ENCODE measurements at places on chromosomes 3 and 15. TPM values are rescaled to one million over a fixed set of nuclear protein-coding genes. Genes with fewer than 3 reads are reported as not detected.

The LRRC31 gene
- total RNA-seq: not detected

The DNAH12 gene
- total RNA-seq: not detected

The IL1RAP gene
- 13.7 TPM for total RNA-seq

The PSTPIP1 gene
- total RNA-seq: 94.2 TPM

The MST1 gene
- 13.1 TPM for total RNA-seq

The TMEM89 gene
- total RNA-seq: not detected

The DUOX2 gene
- total RNA-seq: not detected

The ARGFX gene
- not detected for total RNA-seq

GRCh38 chr15:74191798-74192197 lies 10.8 kb downstream of the STRA6 start:
- no peak for DNase-seq

GRCh38 chr3:189613122-189613521 lies 18.1 kb upstream of the TP63 start:
- no peak for DNase-seq

- DNase-seq: no peak
These were observed 2.5 kb downstream of the PDZRN3 start for GRCh38 chr3:73622091-73622805.

DNA sequence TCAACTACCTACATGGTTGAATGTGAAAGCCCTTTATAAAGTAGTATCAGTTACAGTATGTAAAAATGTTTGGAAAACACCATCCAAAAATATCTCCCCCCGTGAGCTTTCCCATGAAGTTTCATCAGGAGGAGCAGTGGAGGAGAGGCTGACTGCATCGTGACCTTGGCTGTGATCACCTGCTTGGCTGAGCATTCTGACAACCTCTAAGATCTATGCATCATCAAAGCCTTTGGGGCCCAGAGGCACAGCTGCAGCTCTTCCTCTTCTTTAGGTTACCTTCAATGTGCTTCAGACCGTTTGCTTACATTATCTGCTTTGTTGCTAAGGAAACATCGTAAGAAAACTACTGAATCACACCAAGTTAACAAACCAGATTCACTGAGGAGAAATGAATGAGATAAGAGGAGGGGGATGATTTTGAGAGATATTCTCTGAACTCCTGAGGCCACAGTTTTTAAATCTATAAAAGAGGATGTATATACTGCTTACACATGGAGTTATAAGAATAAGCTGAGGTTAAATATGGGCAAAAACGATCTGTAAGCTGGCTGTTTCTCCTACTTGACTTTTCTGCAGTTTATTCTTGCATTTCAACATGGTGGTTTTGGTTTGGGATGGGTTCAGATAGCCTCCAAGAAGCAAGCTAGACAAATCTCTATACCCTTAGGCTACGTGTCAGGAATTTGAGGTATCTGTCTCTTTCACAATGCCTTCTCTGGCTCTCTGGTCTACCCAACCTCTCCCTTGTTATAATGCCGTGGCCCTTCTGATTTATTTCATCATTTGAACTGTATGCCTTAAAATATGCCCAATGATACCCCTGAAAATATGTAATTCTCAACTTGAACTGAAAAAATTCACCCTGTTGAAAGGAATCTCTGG lies 4.0 kb downstream of the GCSAM start:
- peak; percentile 82 for DNase-seq

DNA sequence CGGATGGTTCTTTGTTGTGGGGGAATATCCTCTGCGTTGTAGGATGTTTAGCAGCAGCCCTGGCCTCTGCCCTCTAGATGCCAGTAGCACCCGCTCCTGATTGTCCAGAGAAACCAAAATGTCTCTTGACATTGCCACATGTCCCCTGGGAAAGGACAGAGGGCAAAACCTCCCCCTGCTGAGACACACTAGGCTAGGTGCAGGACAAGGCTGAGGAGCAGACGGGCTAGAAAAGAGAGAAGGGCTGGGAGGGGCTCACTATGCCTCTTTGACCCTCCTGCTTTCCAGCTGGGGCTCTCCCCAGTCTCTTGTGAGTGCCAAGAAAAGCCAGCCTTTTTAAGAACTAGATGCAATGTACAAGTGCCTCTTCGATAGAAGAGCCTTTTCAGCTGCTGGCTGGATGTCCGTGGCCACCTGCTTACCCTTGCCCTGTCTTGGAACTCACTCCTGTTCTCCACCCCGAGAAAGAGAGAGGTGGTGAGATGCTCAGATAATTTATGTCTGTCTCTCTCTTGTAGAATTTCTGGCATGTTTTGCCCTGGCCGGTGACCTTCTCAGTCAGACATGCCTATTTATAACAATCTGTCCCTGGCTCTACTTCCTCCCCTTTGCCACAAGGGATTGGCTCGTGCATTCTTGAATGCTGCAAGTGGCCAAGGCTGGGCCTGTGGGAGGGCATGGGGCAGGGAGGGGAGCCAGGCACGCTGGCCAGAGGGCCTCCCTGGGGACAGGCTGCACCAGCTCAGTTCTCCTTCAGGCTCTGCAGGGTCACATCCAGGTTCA lies 142.6 kb downstream of the RPLP1 start:
- no peak for DNase-seq

- DNase-seq: no peak
These were observed 53.4 kb downstream of the TPRA1 start for GRCh38 chr3:127536830-127537812.

DNA sequence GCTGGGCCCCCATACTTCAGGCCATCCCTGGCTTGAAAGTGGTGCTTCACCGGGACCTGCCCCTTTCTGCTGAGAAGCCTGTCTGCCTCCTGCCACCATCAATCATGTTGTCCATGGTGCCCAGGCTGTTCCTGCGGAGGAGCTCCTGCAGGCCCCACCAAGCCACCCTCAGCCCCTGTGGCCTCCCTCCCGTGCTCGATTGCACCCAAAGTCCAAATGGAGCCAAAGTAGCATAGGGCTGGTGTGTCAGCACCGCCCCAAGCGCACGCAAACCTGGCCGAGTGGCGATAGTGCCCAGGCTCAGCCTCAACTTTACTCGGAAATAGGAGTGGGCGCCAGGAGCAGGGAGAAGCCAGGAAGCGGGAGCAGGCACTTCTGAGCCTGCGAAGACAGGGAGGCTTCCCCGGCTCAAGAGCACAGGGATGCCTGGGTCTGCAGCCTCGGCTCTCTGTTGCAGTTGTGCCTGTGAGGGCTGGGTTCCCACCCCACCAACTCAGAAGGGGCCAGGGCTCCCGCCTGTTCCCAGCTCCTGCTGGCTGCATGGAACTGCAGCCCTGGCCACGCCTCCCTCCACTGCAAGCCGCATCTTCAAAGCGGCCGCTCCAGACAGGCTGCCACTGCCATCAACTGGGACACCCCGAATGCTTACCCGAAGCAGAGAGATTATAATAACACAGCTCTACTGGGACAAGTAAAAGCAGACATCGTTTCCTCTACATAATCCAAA lies 203.0 kb downstream of the ARRDC4 start:
- DNase-seq: no peak

DNA sequence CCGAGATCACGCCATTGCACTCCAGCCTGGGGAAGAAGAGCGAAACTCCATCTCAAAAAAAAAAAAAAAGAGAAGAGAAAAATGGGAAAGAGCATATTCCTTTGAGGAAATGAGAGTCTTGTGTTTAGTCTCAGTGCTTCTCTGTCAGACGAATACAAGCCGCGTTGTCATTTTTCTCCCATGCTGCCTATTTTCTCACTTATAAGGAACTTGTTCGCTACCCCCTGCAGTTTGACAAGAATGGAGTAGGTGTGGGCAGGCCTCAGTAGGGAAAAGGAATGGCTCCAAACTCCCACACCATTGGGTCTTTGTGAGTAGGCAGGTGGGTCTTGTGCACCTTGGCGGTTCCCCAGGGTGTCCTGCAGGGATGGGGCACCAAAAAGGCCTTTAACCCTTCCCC lies 6.5 kb downstream of the GPR160 start:
- no peak for DNase-seq

DNA sequence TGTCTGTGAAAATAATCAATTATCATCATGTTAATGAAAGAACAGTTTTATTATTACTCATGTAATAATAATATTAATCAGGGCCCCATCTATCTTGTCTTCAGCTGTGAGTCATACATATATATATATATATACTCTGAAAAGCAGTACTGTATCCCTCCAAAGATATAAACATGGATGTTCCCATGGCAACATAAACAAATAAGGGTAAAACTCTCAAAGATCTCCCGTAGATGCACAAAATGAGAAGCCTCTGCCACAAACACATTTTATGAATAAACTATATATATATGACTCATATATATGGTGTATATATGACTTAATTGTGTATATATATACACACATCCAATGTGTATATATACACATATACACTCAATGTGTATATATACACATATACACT lies 163.8 kb upstream of the ARHGEF26 start:
- DNase-seq: no peak

GRCh38 chr15:41806291-41807181 lies 21.4 kb upstream of the JMJD7 start:
- DNase-seq: peak; percentile 25

GRCh38 chr15:53658255-53658654 lies 101.2 kb downstream of the WDR72 start:
- DNase-seq: no peak

GRCh38 chr3:52289338-52289746 lies 1.7 kb downstream of the GLYCTK start:
- no peak for DNase-seq

GRCh38 chr15:25678500-25678855 lies 184.6 kb downstream of the ATP10A start:
- DNase-seq: no peak

DNA sequence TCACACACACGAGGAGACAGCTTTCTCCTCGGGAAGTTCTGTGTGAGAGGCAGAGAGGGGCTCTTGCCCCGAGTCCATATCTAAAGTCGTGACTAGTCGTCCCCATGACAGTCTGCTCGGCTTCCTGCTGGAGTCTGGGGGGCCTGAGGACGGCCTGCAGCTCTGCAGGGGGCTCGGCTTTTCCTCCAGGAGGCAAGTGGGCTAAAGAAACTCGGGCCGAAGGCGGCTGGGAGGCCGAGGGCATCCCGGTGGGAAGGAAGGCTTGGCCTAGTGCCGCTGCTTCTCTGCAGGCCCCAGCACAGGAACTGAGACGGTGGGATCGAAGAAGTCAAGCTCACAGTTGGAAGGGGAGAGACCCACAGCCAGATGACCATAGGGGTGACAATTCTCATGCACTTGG lies 25.4 kb upstream of the PIGZ start:
- no peak for DNase-seq

DNA sequence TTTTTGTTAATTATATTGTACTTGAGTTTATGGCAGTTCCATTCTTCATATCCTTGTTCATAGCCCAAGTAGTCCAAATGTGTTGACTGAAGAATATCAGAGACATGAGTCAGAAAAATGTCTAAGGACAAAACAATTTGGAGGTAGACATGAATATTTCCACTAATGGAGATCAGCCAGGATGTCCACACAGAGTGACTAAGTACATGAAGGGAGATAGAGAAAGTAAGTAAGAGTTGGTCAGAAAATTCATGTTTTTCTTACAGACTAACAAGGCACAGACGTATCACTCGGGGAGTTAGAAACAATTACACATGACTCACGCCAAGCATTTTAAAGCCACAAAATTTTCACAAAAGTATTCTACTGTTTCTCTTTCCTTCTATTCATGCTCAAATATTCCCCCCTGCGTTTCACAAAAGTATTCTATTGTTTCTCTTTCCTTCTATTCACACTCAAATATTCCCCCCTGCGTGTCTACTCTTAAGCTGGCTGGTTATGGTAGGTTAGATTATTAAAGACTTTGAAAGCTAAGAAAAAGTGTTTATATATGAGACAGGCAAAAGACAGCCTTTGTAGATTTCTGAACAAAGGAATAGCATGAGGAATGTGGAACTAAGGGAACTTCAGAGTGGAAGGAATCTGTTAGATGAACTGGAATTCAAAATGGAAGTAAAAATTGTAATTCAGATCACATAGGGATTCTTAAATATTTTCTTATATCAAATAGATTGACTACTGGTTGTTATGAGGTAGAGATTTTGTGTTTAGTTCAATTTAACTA lies 648.7 kb upstream of the CCDC54 start:
- no peak for DNase-seq

DNA sequence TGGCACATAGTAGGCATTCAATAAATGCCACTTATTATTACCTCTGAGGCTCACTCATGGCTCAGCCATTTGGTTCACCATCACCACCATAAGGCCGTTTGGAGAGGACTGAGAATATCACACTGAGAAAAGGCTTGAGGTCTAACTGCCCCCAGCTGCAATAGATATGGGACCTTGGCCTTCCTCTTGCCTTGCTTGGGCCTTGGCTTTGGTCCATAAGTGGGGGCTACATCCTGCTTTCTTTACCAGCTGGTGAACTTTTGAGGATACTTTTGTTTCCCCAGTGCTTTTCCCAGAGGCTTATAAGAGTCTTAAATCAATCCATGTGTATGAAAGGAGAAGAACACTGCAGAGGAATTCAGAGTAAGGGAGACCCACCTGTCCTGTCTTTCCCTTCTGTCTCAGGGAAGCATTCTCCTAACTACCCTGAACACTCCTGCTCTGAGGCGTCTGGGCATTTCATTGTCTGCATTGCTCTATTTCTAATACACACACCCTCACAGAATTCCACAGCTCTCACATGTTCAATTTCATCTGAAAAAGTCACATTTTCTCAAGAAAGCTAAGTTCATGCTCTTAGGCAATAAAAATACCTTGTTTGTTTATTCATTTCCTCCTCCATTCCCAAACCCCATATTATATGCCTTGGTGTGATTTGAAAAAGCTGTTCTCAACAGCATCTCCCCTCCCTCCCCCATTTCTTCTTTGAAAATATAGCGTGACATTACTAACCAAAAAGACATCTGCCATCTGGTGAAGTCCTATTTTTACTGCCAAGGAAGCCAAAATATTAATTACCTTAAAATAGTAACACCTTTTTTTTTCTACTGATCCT lies 22.5 kb upstream of the KCNMB2 start:
- DNase-seq: no peak

DNA sequence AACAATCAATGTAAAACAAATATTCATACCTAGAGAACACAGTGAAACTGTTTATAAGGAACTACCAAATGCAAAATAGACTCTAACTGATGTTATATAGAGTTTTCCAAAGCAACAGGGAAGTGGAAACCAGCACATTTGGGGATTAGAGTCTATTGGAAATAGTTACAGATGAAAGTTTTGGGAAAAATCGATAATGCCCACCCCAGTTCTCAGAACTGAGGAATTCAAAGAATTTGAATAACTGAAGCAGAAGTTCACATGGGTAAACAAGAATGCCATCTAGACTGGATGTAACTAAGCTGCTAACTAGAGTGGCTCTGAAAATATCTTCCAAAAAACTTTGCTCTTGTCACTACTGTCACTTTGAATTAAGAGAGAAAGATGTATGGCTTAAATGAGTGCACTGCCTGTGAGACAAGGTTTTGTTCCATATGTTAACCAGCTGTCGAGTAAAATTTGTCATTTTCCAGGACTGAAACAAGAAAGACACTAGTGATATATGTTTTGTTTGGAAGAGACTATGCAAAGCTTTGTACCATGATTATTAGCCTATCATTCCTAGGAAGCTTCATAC lies 9.2 kb upstream of the DENND4A start:
- no peak for DNase-seq

DNA sequence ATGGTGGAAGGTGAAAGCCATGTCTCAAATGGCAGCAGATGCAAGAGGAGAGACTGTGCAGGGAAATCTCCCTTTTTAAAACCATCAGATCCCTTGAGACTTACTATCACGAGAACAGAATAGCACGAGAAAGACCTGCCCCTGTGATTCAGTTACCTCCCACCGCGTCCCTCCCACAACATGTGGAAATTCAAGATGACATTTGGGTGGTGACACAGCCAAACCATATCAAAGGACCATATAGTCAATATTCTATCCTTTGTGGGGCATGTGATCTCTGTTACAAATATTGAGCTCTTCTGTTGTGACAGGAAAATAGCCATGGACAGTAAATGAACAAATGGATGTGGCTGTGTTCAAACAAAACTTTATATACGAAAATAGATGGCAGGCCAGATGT lies 77.2 kb upstream of the ACKR4 start:
- no peak for DNase-seq

- DNase-seq: no peak
These were observed 92.8 kb downstream of the DUT start for GRCh38 chr15:48423896-48424475.
